ENCODE measurements at places on chromosomes 2 and 18.

DNA sequence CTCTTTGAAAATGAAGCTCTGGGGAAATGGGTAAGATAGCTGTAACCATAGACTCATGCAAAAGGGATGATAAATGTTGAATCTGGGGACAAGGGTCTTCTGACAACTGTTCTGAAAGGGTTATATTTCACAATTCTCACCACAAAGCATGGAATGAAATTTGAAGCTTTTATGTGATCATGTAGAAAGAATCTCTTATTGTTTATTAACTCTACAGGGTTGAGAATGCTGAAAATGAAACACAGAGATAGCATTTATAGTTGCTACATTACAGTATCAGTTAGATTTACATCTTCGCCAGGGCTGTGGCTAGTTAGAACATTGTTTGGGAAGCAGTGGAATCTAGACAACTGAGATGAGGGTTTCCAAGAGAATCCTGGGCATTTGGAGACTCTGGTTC is 97.4 kb upstream of the LHCGR start:
- DNase-seq = no peak

- DNase-seq = no peak
Measured at GRCh38 chr2:71950256-71951082, 197.2 kb downstream of the CYP26B1 start.

DNA sequence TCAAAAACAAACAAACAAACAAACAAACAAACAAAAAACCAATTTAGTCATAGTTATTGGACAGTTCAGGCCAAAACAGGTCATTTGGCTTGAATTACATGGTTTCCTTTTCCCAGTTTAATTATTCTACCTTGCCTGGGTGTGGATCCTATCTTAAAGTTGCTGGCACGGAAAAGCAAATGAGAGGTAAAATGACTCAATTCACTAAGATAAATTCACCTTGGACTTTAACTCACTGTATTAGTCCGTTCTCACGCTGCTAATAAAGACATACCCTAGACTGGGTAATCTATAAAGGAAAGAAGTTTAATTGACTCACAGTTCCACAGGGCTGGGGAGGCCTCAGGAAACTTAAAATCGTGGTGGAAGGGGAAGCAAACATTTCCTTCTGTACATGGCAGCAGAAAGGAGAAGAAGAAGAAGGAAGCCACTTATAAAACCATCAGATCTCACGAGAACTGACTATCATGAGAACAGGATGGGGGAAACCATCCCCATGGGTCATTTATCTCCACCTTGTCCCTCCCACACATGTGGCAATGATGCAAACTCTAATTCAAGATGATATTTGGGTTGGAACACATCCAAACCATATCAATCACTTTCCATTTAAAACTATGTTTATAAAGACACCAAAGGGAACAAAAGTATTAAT is 22.5 kb upstream of the TRAPPC8 start:
- DNase-seq = no peak

GRCh38 chr2:14634489-14635390 is 2.2 kb downstream of the LRATD1 start:
- peak; percentile 88 for DNase-seq

- DNase-seq = no peak
Measured at GRCh38 chr2:18856765-18857164, 267.4 kb upstream of the NT5C1B start.
